ENCODE measurements at places on chromosomes 4 and X.

DNA sequence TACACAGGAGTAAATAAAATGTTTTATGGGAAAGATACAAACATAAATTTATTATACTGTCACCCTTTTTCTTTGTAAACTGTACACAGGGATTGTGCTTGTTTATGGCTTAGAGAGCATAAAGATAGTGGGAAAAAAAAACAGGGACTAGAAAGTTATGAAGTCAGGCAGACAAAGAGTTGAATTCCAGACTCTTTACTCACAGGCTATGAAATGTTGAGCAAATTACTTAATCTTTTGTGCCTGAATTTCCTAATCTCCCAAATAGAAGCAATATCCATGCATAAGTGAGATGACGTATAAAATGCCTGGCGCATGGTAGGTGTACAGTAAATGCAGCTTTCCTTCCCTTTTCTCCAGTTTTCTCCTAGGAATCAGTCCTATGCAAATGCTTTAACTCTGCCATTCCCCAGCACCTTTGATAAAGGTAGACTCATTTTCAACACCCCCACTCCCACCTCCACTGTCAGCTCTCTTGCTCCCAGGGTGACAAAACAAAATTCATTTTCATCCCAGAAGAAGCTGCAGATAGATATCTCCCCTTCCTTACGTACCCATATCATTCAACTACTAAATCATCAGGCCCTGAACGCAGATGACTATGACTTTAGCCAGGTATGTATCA, 44.5 kb upstream of the BTC start:
- no peak for DNase-seq

GRCh38 chrX:21740329-21741274, 17.3 kb downstream of the SMPX start:
- no peak for DNase-seq

DNA sequence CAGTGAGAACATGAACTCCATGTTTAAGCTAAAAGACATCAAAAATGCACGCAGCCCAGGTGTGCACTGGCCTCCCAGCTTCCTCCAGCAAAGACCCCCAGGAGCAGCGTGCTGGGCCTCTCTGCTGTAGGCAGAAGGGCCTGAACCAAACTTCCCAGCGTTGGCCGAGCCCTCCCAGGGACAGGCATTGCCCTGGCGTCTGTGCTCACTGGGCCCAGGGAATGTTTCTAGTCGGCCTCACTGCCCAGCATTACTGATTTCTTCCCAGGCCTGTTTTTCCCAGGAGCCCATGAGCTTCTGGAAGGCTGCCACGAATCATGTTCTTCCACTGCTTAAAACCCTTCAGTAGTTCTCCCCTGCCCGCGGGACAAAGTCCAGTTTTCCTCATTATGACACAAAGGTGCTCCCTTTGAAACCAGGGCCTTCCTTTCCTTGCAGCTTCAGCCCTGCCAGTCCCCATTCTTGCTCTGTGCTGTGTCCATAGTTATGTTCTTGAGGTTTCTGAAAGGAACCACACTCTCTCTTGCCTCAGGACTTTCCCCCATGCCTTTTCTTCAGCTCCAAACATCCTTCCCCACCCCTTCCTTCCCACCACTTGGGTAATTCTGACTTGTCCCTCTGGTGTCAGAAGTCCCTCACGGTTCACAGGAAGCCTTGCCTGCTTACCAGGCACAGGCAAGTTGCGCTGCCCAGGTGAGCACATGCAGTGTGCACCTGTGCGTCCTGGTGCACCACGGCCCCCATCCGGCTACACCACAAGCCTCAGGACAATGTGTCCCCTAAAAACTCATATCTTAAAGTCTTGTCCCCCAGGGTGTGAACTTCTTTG, 93.4 kb upstream of the ENPP6 start:
- no peak for DNase-seq

- DNase-seq = no peak
Measured at GRCh38 chr4:93710101-93710846, 118.3 kb upstream of the ATOH1 start.

DNA sequence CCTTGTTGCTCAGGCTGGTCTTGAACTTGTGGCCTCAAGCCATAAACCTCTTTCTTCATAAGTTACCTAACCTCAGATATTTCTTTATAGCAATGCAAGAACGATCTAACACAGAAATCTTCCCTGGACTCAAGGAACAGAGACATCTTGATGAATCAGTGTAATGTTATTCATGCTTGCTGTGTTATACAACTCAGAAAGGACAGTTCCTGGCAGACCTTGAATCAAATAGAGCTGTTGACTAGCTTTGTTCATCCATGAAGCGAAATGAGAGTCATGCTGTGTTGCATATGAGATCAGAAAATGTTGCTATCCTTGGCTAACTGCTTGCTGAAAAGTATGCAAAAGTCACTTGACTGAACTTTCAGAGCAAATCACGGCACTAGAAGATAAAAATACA, 72.6 kb upstream of the ARHGAP24 start:
- DNase-seq = no peak

GRCh38 chr4:173181848-173182247, 13.2 kb downstream of the GALNT7 start:
- DNase-seq = no peak

- no peak for DNase-seq
Measured at GRCh38 chrX:66602381-66602938, 36.4 kb downstream of the EDA2R start.

GRCh38 chrX:108516184-108516583, 76.5 kb downstream of the COL4A5 start:
- DNase-seq = no peak

- DNase-seq = no peak
Measured at GRCh38 chrX:103792916-103793544, 16.4 kb downstream of the PLP1 start.

DNA sequence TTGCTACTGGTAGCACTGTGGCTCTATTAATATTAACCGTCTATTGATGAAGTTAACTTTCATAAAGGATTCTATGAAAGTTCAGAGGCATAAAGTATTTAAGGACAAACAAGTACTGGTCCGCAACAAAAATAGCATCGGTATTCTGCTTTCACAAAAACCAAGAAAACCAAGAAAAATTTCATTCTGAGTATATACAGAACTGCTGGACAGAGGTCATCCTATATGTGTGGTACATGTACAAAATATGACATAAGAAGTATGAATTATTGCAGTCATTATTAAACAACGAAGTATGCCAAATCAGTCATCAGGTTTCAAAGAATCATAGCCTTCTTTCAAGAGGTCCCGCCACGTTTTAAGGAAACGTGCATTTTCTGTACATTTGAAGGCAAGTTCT, 2.4 kb downstream of the C4orf46 start:
- no peak for DNase-seq

- DNase-seq = no peak
Measured at GRCh38 chr4:164753873-164754488, at the start of gene SMIM31. Gene SMIM31, plus strand, starts transcription at chr4:164754131. Its CDS starts 16,313 bp downstream, at chr4:164770444.

DNA sequence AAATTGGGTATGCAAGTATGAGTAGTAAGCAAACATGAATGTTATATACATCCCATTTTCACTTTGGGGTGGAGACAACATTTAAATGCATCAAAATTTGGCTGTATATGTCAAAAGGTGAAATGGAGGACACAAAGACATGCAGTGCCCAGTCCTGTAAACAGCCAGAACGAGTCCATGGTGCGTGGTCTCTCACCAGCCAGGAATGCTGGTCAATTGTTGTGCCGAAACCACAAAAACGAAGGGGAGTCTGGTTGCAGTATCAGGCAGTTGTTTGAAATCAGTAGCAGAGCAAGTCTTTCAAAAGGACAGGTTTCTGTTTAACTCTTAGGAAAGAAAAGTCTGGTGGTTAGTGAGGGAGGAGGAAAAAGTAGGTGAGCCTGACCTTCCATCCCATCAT, 22.3 kb upstream of the RNF150 start:
- DNase-seq = no peak

- peak; percentile 3 for DNase-seq
Measured at GRCh38 chr4:164779811-164780216, 25.9 kb downstream of the SMIM31 start.

DNA sequence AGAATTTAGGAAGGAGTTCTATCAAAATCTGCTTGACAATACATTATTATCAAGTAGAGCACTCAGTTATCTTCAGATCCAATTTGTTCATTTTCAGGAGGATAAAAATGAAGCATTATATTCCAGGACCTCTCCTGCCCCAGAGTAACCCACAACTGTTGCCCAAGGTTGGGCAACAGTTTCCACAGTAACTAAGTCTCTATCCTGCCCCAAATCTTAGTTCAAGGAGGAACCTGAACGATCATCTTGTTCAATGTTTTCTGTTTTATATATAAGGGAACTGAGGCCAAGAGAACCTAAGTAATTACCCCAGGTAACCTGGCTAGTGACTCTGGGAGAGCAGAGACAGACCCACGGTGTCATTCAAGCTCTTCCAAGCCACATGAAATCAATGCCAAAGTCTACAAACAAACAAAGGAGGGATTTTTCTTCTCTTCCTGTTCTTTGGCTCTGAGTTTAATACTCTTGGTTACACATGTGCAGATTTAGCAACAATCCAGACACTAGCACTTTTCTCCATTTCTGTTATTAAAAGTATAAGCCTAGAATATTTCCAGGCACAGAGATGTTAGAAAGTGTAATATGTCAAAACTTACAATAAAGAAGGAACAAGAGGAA, 105.6 kb downstream of the C4orf51 start:
- no peak for DNase-seq

GRCh38 chr4:130419211-130419975, 1323.4 kb downstream of the C4orf33 start:
- DNase-seq = no peak

- DNase-seq = no peak
Measured at GRCh38 chrX:45372151-45372550, 171.5 kb upstream of the DIPK2B start.

DNA sequence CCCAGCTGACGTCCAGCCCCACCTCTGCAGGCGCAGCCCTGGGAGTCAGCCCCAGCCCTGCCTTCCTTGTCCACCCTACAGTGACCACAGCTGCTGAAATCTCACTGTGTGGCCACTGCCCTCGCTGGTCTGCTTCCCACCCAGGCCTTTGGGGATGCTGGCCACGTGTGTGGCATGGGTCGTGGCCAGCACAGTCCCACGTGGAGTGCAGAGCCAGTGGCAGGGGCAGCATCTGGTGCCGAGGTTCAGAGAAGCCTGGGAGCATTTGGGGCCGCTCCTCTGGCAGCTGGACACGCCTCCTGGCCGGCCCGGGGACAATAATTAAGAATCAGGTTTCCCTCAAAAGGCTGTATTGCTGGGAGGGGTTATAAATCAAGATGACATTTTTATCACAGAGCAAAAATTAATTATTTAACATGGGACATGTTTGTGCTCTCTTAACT, 92.1 kb downstream of the HMX1 start:
- DNase-seq = no peak

DNA sequence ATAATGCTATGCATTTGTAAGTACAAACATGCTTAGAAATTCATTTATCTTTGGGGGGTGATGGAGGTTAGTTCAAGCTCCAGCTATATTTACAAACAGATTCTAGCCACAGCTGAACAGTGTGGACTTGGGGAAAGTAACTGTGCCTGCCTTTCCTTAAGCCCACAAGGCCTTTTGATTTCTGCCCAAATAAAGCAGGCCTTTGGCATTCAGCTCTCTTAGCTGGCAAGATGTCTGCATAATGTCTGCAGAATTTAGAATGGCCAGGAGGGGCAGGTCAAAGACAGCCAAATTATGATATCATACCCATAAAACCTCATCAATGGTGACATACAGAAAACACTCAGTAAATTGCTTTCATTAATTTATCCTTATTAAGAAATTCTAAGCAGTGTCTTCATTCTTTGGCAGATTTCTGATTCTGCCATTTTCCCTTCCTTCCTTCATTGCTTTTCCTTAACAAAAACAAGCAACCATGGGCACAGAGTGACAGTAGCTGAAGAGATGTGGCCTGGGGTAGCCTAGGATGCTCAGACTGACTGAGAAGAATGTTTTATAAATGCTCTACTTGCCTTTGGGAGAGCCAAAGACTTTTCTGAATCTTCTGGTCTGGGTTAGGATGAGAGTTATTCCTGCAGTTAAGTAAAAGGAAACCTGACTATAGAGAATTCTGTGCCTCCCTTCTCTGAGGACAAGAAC, 538.7 kb upstream of the NR3C2 start:
- no peak for DNase-seq

DNA sequence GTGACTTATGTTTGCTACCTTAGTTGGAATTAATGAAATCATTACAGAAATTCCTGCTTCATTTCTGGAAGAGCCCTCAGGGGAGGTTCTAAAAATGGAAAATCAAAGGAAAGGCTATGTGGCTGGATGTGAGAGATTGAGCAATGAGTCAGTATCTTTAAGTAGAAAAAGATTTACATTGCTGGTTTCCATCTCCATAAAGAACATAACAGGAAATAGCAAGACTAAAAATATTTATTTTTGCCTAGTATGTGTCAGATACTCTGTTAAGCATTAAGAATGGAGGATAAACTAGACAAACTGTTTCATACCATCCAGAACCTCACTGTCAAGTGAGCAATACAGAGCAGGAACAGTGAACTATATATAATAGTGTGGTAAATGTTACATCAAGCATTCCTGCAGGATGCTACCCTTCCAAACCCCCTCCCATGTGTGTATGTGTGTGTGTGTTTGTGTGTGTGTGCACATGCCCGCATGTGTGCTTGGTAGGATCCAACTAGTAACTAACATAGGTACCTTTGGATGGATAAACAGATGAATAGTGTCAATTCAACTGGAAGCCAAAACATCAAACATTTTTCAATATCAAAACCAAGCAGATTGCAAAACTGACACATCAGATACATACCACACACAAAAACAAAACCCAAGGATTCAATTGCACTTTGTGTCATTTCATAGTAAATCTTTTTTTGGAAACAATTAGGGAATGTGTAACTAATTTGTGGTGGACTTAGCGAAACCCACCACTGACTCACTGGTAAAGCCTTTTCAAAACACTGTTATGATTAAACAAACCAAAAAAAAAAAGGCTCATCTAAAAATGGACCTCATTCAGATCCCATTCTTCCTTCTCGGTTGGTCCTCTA, 223.4 kb downstream of the SHROOM3 start:
- no peak for DNase-seq

DNA sequence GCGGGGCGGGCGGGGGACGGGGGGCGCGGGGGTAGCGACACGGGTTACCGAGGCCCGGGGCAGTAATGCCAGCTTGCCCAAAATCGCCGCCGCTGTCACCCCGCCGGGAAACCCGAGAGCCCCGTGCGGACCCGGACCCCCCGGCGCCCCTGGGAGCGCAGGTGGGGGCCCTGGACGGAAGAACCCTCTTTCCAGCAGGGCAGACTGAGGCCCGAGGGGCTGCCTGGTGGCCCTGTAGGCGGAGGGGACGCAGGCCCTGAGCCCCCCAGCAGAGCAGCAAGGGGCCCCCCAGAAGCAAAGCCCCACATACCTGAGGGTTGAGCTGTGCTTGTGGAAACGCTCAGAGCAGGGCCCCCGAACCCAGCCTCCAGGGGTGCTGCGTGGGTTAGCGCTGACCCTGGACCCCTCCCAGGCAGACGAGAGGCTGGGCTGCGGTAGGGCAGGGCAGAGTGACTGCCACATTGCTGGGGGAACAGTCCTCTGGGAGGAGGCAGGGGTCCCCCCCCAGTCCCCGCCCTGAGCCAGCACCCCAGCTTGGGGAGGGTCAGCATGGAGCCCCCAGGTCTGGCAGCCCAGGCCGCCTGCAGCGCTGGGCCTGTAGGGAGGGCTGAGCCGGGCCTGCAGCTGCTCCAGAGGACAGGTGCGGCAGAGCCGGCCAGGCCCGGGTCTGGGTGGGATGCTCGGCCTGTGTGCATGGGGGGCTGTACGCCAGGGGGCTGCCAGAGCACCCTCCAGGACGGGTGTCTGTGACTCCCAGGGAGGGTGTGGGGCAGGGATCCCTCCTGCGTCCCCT, 646 bp downstream of the DOK7 start:
- DNase-seq = no peak

- DNase-seq = no peak
Measured at GRCh38 chrX:70346418-70347070, 56.6 kb downstream of the KIF4A start.
